ENCODE measurements at places on chromosomes 12 and 14.

DNA sequence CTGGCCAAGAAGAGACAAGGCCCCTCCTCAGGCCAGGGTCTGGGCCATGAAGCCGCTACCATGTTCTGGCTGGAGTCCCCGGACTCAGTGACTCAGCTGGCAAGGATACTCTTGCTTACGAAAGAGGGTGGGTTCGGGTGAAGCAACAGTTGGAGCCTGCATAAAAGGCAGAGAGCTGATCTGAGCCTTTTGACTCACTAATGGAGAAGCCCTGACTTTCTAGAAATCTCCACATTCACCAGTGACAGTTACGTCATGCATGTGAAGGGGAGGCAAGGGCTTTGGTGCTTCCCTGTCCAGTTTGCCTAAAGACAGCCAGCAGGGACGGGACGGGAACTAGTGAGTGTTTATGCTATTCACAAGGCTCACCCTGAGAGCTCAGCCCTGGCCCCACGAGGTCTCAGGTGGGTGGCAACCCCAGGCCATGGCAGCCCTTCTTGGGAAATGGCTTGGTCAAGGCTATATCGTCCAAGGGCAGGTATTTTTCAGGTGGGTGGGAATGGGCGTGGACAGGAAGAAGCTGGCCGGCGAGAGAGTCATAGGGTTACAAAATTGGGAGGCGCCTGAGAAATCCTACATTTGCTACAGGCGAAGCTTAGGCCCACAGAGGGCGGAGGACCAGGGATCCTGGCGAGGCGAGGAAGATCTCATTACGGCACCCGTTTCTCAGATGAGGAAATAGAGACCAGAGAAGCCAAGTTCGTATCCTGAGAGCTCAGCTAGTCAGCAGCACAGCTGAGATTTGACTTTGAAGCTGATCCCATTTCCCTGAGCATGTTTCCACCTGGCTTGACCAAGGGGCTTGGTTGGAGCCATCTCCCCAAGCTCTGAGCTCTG, 314.6 kb downstream of the BCL11B start:
- no peak for DNase-seq

- no peak for DNase-seq
These were observed 61.7 kb upstream of the OVCH1 start for GRCh38 chr12:29559198-29559597.

GRCh38 chr12:129190827-129191226, 337.5 kb downstream of the GLT1D1 start:
- no peak for DNase-seq

DNA sequence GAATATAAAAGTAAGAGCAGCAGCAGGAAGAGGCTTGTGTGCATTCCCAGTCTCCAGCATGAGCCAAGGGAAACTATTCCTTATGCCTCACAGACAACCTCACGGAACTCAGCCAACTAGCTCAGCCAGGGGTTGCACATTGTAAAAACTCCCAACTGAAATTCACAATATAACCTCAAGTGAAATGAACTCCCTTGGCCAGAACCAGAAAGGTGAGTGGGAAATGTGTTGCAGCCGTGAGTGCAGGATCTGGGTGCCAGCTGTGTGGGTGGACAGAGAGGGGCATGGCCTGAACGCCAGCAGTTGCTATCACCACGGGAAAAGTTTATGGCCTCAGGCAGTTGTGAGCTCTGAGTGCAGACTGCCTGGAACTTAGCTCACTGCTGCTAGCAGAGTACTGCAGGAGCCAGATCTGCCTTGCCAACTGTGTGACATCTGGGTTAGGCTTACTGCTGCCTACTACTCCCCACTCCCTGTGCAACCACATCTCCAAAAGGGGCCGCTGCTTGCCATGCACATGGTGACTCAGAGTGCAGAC, 2.3 kb upstream of the CLEC1A start:
- DNase-seq: no peak

GRCh38 chr12:34597548-34598351, 575.5 kb downstream of the ALG10 start:
- no peak for DNase-seq

DNA sequence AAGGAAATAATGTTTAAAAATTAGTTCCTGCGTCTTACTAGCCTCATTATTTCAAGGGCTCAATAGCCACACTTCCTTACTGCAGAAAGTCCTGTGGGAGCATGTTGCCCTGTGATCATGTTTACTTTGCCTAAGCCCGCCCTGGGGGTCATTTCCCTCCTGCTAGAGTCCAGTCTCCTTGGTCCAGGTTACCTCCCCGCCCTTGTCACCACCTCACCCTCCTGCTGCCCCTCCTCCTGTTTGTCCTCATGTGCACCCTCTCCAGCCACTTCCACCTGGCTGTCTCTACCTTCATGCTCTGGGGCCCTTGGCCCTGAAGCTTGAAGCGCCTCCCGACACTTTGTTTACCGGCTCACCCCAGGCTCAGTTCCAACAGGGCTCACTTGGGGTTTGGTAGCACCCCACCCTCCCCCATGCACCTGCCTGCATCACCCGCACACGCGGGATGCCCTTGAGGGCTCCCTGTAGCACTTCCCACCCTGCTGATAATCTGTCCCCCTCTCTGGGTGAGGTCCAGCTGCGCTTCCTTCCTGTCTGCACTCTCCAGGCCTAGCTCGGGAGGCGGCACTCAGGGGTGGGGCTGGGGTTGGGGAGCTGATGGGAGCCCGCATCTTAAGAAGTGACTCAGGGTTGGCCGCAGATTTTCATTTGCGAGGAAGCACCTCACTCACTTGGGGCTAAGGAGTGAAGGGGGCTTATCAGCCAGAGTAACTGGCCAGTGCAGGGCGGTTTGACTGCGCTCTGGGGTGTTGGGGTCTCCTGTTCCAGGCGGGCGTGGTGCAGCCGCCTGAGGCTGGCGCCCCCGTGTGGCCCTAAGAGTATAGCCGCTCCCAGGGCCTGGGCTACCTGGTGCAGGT, 40.1 kb downstream of the SMIM41 start:
- no peak for DNase-seq

DNA sequence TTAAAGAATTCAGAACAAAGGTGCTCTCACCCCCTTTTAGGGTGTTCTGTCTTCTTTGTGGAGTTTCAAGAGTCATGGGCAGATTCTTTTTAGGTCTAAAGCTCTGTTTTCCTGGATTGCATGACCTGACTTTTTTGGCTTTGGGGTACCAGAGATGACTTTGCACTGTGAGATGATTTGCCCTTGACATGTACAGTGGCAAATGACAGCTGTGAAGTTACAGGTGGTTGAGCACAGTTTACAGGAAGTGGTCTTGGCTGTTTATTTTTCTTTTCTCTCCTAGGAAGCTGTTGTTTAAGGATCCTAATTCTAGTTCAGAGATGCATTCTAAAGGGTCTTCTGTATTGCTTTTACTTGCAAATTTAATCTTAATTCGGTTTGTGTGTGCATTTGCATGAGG, 83.8 kb upstream of the METAP2 start:
- DNase-seq: no peak

- DNase-seq: no peak
These were observed 140.6 kb downstream of the EPS8 start for GRCh38 chr12:15648558-15648957.

DNA sequence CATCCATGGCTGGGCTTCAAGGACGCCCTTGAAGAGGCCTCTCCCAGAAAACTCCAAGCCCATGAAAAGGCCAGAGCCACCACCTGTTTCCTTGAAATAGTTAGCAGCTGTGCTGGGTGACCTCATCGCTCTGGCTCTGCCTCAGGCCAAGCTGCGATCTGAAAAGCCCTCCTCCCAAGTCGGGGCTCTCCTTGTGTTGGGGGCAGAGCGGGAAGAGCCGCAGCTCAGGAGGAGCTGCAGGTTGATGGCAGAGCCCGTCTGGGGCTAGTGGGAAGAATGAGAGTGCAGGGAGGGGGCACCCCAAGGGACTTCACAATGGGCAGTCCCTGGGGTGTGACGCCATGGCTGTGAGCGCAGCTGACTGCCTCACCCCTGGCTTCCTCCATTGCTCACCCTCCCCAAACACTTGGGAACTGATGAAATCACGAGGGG, 50.0 kb upstream of the STON2 start:
- DNase-seq: no peak

DNA sequence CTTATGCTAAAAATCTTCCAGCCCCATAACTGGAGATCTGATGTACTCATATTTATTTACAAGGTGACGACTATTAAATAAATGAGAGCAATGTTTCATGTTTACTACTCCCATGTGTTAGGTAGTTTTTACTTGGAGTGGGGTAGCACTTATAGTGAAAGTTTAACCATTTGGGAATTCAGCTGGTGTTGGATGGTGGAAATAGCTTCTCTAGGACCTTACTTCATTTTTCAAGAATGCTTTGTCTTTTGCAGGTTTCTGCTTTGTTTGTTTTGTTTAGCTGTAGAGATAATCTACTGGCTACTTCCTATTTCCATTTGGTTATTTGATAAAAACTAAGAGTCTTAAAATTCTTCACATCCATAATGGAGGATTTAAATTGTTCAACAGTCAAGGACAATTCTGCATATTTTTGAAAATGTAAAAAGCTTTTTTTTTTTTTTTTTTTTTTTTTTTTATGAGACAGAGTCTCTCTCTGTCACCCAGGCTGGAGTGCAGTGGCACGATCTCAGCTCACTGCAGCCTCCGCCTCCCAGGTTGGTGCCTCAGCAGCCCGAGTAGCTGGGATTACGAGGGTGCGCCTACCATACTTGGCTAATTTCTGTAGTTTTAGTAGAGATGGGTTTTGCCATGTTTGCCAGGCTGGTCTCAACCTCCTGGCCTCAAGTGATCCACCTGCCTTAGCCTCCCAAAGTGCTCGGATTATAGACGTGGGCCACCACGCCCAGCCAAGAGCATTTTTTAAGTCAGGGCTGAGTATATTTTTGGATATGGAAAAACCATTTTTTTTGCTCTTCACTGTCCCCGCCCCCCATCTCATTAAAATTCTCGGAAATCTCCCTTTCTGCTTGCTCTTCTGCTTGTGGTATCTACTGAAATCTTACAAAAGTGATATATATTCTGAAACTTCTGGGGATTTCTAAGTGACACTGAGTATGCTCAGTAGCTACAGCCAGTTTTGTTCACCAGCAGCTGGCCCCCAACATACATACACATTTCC, 1.4 kb upstream of the ABCD2 start:
- peak; percentile 6 for DNase-seq

DNA sequence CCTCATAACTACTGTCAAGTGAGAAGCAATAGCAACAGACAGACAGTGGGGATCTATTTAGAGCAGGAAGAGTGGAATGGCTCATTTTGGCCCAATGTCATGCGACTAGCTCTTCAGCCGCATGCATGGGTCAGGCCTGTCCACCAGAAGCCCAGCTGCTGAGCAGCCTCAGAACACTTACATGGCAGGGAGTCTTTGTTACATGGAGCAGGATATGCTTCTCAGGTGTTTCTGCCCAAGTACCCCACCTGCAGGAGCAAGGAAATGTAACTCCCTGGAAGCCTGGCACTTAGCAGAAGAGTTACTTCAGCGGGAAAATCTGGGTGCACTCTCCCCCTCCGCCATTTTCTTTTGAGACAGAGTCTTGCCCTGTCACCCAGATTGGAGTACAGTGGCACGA, 73.5 kb upstream of the ARHGAP5 start:
- DNase-seq: no peak

DNA sequence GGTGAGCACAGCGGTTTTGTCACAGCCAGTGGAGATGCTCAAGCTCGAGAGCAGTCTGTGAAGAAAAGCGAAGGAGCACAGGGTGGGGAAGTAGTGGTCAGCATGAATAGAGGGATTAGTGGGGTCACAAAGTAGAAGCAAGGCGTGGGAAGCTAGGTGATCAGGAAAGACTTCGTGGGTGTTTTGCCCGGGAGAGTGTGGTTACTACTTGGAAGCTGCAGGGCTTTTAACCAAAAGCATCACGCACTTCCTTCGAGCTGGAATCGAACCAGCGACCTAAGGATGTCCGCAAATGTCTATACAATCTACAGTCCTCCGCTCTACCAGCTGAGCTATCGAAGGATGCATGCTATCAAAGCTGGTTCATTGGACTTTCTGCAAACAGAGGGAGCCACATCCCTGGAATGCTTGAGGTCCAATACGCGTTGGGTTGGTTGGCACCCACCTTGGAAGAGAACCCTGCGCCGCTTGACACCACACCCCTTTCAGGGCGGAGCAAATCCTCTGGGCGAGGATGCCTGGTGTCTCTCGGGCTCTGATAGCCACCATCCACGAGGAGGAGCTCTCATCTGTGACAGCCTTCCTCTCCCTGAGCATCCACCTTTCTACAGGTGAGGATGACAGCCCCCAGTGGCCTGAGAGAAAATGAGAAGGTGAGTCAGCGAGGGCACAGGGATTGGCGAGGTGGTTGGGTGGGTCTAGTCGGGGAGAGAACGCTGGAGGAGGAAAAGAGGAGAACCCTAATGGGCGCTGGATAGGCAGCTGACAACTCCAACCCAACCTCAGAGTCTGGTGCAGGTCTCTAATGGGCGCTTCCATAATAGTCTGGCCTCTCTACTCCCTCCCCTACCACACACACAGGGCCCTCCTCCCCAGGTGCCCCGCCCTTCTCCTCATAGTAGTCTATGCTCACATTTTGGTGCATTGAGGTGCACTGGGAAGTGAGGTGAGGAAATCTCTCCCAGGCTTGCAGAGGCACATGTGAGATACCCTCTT, 16.0 kb upstream of the OR6S1 start:
- no peak for DNase-seq

DNA sequence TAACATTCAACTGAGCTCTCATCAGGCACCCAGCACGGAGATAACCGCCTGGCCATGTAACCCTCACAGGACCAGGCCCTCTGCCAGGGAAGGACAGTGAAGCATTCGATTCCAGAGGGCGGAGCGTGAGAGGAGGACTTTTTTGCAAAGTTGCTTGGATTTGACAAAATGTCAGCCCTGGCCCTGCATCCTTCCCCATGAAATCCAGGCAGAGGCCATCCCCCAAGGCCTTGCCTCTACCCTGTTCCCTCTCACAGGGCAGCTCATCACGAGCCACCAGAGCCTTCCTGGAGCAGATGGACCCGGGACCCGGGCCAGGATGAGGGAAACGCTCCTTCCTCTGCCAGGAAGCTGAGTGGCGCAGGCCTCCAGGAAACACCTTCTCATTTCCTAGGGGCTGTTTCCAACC, 17.0 kb downstream of the CAMKK2 start:
- no peak for DNase-seq

GRCh38 chr12:58285551-58285950, 344.2 kb downstream of the ATP23 start:
- DNase-seq: no peak

GRCh38 chr14:28375295-28375694, 391.3 kb upstream of the FOXG1 start:
- no peak for DNase-seq

Measured in CD4-positive, CD25-positive, alpha-beta regulatory T cell (primary cell).